ENCODE measurements at places on chromosomes 12 and 14.

- no peak for DNase-seq
These were observed 17.4 kb upstream of the PYGL start for GRCh38 chr14:50961605-50962221.

DNA sequence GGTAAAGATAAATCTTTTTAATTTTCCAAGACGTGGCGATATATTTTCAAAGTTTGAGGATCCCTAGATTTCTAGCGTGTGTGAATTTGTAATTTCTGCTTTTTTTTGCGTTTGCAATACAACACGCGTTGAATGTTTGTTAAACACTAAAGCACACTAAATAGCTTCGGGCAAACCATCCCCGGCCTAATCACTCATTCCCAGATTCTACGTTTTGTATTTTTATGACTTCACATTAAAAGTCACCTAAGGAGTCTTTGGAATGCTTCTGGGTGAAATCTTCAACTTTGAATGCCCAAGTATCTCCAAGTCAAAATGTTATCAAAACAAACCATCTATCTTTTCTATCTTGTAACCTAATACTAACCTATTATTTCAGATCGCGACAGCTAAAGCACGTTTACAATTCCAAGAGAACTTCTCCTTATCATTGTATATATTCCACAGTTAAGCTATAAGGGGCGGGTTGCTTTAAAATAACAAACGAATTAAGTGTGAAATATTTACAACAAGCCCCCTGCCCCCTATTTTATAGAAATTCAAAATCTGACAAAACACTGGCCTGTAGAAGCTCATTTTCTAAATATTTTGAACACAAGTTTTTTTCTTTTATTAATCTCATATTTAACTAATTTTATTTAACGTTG, 1.1 kb downstream of the ALX1 start:
- DNase-seq = no peak

DNA sequence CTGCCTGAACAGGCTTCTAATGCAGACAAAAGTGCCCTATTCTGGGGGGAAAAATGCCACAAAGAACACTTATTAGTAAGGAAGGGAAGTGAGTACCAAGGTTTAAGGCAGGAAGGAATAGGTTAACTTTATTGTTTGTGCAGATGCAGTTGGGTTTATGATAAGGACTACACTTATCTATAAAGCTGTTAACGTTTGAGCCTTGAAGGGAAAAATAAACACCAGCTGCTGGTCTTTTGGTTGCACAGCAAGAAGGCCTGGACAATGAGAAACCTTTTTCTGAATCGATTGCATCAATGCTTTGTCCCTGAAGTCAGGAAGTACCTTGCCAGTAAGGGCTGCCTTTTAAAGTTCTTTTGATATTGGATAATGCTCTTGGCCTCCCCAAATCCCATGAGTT, 407.8 kb downstream of the ATP23 start:
- DNase-seq = no peak

DNA sequence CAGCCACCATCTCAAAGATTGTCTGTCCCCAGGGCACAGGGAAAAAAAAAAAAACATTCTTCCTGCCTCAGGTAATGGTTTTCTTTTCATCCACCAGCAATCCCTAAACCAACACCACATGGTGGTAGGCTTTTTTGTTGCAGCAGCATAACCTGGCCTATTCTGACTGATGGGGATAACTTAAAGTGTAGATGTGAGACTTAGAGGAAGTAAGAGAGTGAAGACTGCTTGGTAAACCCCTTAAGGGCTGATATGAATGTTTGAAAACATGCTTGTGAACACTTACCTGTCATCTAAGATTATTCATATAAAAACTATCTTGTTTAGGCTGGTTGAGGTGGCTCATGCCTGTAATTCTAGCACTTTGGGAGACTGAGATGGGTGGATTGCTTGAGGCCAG, 130.2 kb upstream of the RAP1B start:
- DNase-seq = no peak

DNA sequence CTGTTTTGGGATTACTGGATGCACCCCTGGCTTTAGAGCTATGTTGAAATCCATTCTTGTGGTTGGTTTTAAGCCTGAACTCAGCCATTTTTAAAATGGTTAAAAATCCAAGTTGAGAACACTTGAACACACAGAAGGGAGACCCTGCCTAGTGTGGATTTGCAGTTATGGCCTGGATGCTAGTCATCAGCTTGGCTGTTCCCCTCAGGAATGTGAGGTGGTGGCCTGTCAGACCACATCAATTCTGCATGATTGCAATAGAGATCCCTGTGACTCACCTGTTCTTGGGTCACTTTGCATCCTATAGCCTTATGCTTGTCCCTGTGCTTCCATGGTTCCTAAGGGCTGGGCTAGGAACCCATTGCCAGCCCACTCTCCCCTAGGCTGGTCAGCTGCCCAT, 454.1 kb downstream of the ATP23 start:
- DNase-seq = no peak

- no peak for DNase-seq
These were observed 76.1 kb downstream of the SAMD4A start for GRCh38 chr14:54642801-54643695.

GRCh38 chr12:2011643-2012607, 7.7 kb upstream of the DCP1B start:
- DNase-seq = no peak

GRCh38 chr12:124428136-124428791, 133.4 kb downstream of the RFLNA start:
- no peak for DNase-seq

DNA sequence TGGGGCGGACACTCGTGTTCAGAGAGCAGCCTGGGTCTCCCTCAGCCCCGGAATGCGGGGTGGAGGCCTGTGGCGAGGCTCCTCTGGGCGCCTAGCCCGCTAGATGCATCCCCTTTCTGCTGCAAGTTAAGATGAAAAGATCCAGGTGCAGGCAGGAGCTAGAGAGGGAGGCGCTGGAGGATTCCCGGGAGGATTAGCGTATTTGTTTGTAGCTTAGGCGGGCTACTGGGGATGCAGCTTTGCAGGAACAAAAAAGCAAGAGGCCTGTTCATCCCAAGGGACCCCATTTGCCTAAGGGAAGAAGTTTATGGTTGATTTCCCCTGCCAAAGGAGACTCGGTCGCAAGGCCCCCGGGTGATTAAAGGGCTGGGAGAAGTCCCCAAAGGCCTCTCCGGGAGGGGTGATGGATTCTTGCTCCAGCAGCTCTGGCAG, 824 bp downstream of the CCDC177 start:
- DNase-seq = no peak

DNA sequence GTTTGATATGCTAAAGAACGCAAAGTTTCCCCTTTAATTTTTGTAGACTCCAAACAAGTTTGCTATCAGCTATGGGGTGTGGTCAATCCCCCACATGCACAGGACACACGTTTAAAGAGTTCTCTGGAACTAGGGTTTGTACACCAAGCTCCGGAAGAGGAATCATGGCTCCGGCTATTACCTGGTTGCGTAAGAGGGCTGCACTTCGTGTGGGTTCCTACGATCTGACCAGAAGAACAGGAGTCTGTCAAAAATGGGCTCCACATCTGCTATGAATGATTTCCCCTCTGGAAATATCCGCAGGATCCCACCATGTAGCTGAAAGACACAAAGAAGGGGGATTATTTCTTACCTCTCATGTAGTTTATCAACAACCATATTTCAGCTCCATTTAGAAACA, 22.0 kb downstream of the EGLN3 start:
- DNase-seq = no peak

All from inflammatory macrophage (primary cell).